ENCODE measurements at places on chromosomes 4 and X.

GRCh38 chr4:188783606-188784160 is 644.4 kb downstream of the TRIML1 start:
- DNase-seq: no peak

- peak; percentile 2 for DNase-seq
These were observed 84.7 kb downstream of the HPRT1 start for GRCh38 chrX:134544513-134545151.

GRCh38 chr4:110361921-110362320 is 114.0 kb upstream of the ENPEP start:
- DNase-seq: no peak

DNA sequence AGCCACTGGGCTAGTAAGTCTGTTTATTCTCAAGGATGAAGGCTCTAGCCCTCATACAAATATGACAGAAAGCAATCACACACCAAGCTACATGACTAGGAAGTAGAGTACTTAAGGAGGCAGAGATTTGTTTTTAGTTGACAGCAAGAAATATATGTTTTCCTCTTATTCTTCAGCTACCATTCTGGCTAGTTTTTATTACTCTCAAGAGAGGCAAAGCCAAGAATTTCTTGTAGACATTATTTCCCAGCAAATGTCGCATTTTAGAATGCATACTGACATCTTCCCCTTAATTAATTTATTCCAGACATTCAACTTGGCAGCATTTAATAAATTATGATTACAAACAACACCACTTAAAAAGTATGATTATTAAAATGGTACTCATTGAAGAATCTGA is 23.4 kb upstream of the FAM9C start:
- no peak for DNase-seq

DNA sequence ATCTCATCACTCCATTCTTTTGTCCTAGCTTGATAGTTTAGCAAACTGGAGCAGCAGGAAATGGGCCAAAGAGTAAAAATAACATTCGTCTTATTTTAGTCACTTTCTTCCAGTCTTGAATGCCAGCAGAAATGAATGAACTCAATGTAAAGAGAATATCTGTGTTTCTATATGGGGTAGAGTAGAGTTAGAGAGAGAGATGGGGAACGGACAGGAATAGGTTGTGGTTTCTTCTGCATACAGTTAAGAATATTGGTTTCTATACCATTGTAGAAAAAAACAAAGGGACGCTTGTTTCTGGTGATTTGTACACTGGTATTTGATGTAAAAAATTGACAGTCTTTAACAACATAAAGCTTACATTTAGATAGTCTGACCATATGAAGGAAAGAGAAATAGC is 8.9 kb downstream of the GPR174 start:
- no peak for DNase-seq

DNA sequence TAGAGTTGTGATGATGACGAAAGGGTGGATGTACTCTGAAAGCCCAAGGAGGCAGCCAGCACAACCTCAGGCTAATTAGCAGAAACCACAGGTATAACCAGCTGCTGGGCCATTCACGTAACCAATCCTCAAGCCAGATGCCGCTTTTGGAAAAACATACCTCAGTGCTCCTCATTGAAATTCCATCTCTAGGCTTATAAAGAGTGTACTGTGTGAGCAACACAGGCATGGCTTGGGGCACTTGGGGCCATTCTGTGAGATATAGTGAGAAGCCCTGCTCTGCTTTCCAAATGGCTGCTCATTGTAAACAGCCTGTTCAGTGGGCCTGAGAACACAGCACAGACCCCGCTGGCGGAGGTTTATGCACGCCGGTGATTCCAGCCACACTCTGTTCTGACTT is 182.1 kb upstream of the HHIP start:
- no peak for DNase-seq

DNA sequence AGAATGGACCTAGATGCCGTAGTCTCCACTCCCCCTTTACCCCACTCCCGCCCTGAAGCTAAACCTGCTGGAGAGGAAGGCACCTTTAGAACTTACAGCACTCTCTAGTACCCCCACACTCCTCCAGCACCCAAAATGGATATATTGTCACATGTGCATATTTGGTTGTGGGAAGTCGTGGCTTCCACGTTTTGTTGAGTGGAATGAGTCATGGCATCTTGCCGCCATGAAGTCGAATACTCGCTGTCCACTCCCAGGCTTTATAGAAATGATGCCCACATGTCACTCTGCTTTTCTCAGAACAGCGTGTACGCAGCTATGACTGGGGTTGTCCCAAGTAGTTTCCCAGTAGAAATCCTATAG is 545 bp downstream of the ABCE1 start:
- DNase-seq: peak; percentile 75

DNA sequence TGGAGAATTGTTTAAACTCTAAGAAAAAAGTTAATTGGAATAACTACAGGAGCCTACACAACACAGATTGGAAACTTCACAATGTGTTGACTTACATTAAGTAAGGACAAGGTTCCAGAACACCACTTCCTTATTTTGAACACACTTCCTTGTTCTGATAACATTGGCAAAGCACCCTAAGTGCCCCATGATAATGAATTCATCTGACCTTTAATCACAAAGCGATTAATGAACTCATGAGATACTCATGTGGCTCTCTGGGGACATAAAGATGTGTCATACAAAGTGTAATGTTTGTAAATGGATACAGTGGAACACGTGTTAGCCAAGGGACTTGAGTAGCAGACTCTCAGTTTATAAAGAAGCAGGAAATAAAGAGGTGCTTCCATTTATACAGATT is 69.0 kb upstream of the ATOH1 start:
- DNase-seq: peak; percentile 15

- no peak for DNase-seq
These were observed 14.7 kb downstream of the FTSJ1 start for GRCh38 chrX:48490661-48491060.

DNA sequence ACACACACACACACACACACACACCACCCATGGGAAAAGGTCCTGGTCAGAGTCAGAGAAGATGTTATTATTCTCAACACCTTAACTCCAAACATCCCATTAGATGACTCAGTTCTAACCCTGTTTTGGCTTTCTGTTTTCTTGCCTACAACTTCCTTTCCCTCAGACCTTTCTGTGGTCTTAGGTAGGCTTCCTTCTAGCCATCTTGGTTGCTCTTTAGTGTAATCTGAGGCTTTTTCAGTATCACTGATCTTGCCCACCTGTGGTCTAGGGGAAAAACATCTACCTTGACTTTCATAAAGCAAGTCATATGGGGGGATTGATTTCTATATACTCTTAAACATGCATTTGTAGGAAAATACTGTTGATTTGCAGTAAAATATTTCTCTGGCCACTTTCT is 56.9 kb downstream of the ATG4A start:
- no peak for DNase-seq

DNA sequence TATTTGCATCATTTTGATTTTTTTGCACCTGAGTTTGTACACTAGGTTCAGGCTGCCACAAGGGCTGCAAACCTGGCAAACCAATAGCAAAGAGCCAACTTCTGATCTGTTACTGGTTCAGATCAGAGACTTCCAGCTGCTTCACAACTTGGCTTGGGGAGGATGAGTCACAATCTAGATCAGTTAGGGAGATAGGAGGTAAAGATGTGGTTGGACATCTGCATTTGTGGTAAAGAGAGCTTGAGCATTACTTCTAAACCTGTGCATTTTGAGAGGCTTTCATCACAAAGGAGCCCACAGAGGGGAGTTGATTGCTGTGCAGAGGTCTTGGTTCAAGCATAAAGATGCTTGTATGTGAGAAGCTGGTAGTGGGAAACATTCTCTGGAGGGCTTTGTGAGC is 34.5 kb downstream of the LINC00632 start:
- no peak for DNase-seq

DNA sequence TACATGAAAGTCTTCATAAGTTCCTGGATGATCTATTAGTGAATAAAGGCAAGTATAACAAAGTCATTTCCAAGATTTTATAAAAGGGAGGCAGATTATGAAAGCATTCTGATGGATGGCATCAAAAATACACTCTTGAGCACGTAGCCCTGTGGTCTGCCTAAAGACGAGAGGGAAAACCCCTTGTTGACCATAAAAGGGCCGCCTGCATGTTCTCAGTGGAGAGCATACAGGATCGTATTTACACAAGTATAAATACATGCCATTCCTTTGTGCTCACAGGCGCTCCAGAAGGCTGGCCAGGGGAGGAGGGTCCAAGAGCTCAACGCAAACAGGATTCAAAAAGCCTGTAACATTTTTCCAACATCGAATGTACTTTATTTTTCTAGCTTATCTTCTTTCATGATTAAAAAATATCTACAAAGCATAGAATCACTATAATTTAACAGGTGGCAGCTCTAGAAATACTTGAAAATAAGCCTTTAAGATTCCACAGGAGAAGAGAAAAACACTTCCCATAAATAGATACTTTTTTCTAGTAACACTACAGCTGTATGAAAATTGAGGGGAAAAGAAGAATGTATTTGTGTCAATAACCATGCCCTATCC is 29.6 kb downstream of the PDGFC start:
- DNase-seq: no peak

DNA sequence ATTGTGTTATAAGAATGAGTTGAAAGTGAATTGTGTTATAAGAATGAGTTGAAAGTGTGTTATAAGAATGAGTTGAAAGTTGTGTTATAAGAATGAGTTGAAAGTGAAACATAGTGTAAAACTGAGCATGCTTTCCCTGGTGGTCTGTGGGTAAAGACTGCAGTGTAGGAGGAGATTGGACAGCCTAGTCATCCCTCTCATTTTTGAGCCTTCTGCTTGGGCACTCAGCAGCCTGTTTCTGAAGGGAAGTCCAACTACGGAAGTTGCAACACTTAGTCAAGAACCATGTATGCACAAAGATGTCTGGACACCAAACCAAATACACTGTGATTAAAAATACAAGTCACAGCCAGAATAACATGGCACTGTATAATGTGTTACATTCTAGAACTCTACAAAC is 72.6 kb downstream of the ANK2 start:
- DNase-seq: no peak

DNA sequence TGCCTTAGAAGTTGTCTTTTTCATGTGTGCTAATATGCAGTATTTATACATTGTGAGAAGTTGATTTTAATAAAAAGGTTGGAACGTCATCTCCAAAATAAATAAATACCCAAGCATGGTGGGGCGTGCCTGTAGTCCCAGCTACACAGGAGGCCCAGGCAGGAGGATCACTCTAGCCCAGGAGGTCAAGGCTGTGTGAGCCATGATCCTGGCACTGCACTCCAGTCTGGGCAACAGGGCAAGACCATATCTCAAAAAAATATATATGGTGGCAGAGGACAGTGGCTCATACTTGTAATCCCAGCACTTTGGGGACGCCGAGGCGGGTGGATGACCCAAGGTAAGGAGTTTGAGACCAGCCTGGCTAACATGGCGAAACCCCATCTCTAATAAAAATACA is 6.4 kb downstream of the SLBP start:
- no peak for DNase-seq

DNA sequence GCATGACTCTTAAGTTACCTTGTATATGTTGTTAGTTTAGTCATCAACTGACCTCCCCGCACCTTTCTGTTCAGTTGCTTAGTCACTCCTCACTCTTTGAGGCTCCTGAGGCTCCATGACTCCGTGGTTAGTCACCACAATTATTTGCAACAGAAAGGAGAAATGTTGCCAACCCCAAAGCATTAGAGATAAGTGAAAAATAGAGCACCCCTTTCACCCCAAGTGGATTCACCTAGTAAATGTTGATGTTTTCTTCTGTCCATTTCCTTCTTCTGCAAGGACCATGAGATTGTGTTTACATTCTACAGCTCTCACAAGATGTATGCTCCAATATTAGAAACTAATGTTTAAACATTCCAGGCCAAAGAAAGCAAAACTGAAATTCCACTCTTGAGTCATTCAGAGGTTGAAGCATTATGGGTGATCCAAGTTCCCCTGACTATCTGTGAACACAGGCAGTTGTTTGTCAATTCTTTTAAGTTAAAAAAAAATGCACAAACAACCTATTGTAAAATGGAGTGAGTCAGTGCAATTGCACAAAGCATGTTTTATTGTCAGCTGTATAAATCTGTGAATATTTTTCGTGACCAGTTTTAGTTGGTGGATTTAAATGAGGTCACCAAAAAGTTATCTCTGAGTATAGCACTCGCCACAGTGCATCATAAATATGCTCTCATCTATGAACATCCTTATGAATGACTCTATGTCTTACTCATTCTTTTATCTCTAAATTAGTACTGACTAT is 552.4 kb upstream of the MAGEB2 start:
- DNase-seq: no peak

GRCh38 chrX:38494239-38494823 is 67.0 kb upstream of the TSPAN7 start:
- DNase-seq: no peak

- no peak for DNase-seq
These were observed 992.6 kb downstream of the NLGN4X start for GRCh38 chrX:5236096-5236495.

DNA sequence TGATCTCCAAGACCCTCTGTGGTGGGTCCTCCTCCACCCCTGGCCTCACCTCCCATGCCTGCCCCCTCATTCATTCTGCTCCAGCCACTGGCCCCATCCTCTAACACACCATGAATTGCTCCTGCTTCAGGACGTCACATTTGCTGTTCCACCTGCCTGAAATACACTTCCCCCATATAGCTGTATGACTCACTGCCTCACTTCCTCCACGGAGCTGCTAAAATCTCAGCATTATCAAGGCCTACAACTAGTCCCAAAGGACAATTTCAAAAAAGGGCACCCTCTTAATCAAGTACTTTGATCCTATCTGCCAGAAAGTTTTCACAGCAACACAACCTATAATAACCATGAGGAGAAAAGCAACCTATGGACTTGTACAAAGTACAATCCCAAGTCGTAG is 43.6 kb upstream of the PHOX2B start:
- DNase-seq: no peak

GRCh38 chr4:183637461-183637860 is 21.5 kb downstream of the RWDD4 start:
- DNase-seq: no peak

DNA sequence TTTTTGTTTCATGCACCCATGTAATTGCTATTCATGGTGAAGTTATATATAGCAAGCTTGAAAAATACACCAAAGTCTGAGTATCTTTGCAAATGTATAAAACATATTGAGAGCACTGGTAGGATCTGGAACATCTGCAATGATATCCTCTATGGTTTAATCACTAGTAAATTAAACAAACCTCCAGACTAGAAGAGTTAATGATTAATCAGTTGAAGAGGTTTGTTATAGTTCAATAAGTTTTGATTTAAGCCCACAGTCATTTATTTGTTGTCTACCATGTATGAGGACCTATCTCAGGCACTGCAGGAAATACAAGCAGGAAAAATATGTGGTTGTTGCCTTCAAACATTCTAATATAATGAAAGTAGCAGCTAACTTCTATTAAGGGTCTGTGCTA is 16.5 kb downstream of the CYBB start:
- no peak for DNase-seq

DNA sequence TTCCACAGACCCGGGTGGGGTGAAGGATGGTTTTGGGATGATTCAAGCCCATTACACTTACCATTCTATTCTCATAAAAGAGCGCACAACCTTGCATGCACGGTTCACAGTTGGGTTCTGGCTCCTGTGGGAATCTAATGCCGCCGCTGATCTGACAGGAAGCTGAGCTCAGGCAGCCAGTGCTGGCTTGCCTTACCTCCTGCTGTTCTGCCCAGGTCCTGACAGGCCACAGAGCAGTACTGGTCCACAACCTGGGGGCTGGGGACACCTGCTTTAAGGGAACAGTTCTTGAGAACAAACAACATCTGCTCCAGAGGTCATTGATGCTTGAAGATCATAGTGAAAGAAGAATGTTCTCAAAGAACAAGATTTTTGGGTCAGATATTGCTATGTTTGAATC is 8.0 kb upstream of the HS3ST1 start:
- DNase-seq: no peak

- DNase-seq: peak; percentile 77
These were observed 168.3 kb downstream of the SPRY1 start for GRCh38 chr4:123564758-123565346.

All from CD14-positive monocyte (primary cell).